Activated naive CD4-positive, alpha-beta T cell treated with anti-CD3 and anti-CD28 coated beads for 36 hours (primary cell): ENCODE measurements at places on chromosomes 5 and 9. TPM values are rescaled to one million over a fixed set of nuclear protein-coding genes. Genes with fewer than 3 reads are reported as not detected.
A peak's percentile ranks its signal among the peaks of the same experiment; 100 is the strongest.

The UBLCP1 gene
- total RNA-seq: 22.7 TPM

The RAD1 gene
- total RNA-seq: 38.8 TPM

The LHX3 gene
- not detected for total RNA-seq

The IRX2 gene
- not detected for total RNA-seq

The FOXD4L3 gene
- total RNA-seq: not detected

The HAND1 gene
- not detected for total RNA-seq

The BRINP1 gene
- total RNA-seq: not detected

The CDX1 gene
- total RNA-seq: not detected

The JAKMIP2 gene
- 0.14 TPM for total RNA-seq

The CDO1 gene
- total RNA-seq: 0.67 TPM

The SLC46A2 gene
- total RNA-seq: not detected

The SLC25A48 gene
- not detected for total RNA-seq

The CNTNAP3 gene
- total RNA-seq: not detected

GRCh38 chr9:116270546-116270945 lies 117.0 kb downstream of the PAPPA start:
- no peak for DNase-seq

- DNase-seq: no peak
These were observed 324.5 kb downstream of the KCNN2 start for GRCh38 chr5:114686356-114686755.

DNA sequence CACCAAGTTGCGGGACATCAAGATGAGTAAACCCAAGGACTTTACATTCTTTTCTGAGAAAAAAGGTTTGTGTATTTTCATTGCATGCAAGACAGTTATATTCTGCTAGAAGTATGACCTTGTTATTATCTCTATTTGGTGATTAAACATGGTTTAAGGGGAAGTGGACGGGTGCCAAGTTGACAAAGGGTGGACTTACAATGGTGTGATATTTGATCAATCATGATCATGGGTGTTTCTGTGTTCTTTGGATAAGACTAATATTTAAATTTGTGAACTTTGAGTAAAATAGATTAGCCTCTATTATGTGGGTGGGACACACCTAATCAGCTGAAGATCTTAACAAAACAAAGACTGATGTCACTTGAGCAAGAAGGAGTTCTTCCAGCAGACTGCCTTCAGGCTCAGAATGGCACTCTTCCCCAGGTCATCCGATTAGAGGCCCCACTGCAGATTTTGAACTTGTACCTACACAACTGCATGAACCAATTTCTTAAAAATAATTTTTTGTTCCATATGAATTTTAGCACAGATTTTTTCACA lies 782.9 kb downstream of the CDH12 start:
- no peak for DNase-seq

GRCh38 chr5:71587766-71588532 lies 809 bp downstream of the MCCC2 start:
- peak; percentile 34 for DNase-seq

DNA sequence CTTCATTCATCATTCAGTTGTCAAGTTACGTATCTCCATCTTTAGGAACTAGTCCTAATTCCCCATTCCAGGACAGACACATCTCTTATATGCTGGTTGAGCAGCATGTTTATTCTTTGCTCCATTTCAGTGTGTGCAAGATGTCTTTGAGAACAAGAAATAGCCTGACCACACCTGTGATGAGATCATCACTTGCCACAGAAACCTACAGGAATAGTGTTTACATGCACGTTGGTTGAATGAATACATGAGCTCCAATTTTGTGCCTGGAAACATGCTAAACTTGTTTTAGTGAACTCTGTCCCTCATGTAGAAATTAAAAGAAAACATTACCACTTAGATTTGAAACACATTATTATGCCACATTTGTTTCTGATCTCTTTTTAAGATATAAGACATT lies 489.1 kb downstream of the CDH18 start:
- DNase-seq: no peak

GRCh38 chr5:120160124-120160895 lies 303.8 kb upstream of the PRR16 start:
- no peak for DNase-seq

DNA sequence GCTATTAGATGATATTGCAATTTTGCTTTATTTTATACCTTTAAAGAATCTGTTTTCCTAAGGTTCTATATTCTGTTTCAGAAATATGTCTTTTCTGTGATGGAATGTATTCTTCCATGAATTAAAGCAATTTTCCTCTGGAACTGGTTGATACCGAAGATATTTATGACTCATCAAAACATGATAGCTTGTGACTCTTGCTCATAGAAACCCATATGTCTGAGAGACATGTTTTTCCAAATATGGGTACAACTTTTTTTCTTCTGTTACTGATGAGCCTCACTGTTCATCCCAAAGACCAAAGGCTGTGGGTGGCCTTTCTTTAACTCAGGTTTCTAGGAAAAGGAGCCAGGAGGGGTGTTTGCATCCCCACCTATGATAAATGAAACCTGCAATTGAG lies 126.1 kb upstream of the PAPPA start:
- no peak for DNase-seq

DNA sequence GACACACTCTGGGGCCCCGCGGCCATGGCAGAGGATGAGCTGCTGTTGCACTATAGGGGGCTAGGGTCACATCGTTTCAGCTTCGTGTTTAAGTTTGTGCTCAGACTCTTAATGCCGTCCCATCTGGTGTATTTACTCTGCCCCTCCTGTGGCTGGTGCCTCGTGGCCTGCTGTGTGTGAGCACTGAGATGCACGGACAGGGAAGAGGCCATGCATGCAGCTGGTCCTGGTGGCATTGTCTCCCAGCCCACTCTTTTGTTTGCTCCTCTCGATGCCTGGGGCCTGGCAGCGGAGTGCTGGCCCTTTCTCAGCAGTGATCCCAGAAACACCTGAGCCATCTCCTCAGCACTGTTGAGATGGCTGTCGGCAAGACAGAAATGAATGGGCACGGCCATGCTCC lies 30.0 kb upstream of the PHF2 start:
- no peak for DNase-seq

DNA sequence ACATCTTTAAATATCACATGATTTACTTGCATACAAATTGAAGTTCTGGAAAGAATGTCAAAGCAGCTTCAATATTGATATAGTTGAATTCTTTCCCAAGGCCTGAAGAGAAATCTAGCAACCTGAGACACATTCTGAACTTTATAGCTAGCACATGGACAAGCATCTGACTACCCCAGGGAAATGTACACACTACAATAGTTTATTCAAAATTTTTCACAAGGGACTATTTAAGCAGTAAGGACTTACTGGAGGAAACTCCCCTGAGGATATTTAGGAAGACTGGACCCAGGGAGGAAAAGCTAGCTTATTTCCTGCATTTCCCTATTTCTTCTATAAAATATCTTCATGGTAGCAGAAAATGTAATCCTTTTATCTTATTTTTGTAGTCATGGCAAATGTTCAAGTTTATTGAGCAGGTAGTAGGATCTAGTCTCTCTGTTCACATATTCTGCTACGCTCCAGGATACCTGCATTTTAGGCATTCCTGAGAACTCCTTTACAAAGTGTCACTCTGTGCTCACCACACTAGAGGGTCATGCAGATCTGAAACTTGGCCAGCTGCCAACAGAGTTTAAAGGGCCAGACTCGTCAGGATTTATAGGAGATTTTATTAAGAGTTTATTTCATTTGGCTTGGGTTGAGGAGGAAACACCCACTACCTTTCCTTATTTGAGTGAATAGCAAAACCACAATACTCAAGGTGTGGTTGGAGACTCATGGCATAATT lies 348.4 kb upstream of the FTMT start:
- DNase-seq: no peak

- DNase-seq: no peak
These were observed 3.4 kb downstream of the PPWD1 start for GRCh38 chr5:65566505-65566904.

DNA sequence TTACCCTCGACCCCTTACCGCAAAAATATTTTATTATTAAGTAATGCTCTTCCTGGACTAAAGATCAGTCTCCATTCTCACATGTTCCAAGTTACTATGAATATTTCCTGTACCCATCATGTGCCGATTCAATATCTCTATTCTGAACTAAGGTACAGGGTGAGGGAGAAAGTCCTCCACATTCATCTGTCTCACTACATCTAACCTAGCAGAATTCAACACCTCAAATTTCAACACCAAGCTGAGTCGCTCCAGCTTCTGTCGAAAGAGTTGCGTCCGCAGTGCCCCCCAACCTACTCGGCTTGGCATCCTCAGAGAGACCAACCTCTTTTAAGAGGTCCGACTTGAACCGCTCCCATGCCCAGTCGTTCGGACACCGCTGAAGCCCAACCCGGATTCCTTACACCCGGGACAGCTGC lies 1.0 kb downstream of the CERT1 start:
- DNase-seq: no peak

DNA sequence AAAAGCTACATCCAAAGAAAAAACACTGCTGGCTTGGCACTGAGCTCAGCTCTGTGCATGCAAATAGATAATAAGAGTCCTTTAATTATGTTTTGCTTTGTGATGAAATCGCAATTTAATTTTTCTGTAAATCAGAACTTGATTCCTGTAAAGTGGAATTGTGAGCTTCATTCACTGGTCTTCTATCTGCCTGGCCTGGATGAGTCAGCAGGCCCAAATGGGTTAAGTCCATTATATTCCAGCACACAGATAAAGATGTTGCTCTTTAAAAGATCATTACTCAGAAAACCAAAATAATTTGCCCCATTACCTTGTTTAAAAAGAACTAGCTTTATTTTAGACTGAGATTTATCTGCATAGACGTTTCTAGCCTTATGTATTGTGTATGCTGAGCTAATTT lies 90.4 kb downstream of the CARTPT start:
- DNase-seq: no peak

GRCh38 chr9:100191264-100191663 lies 92.2 kb downstream of the INVS start:
- DNase-seq: no peak

GRCh38 chr5:133400831-133401351 lies 211.4 kb downstream of the FSTL4 start:
- no peak for DNase-seq

GRCh38 chr9:86854898-86855523 lies 92.3 kb downstream of the GAS1 start:
- DNase-seq: no peak

DNA sequence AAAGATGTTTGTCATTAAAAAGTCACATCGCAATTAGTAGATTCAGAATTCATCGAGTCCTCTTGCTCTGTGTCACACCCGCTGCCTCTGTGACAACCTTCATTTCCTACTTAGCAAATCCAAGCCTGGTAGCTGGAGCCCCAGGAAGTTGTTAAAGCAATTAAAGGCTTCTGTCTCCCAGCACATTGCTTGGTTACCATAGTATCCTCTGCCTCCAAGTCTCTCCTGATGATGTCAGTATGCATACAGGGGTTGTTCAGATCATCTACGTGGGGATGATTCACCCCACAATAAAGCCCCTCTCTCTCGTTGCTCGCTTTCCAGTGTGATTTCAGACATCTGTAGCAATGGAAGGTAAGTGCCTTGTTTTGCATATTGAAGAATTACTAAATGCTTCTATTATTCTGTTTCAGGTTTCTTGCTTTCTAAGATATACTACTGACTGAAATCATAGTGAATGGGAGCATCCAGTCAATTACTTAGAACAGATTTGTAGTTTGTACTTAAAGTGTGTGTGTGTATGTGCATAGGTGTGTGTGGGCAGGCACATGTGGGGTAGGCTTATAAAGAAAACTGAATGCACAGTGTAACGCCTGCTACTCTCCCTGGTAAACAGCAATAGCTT lies 52.9 kb downstream of the PAM start:
- DNase-seq: no peak

DNA sequence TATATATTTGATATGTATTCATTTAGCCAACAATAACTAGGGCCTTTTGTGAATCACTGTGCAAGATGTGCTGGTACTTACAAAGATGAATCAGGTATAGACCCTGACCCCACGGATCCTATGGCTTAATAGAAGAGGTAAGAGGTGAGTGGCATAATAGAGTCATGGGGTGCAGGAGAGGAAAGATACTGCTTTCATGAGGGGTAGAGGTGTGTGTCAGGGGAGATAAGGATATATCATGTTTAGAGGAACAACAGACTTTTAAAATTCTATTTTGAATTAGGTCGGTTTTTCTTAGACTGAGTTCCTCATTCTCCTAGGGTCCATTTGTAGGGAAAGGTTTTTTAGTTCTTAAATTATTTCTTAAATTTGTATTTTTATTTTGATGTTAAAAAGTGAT lies 27.8 kb downstream of the ZCCHC7 start:
- no peak for DNase-seq

DNA sequence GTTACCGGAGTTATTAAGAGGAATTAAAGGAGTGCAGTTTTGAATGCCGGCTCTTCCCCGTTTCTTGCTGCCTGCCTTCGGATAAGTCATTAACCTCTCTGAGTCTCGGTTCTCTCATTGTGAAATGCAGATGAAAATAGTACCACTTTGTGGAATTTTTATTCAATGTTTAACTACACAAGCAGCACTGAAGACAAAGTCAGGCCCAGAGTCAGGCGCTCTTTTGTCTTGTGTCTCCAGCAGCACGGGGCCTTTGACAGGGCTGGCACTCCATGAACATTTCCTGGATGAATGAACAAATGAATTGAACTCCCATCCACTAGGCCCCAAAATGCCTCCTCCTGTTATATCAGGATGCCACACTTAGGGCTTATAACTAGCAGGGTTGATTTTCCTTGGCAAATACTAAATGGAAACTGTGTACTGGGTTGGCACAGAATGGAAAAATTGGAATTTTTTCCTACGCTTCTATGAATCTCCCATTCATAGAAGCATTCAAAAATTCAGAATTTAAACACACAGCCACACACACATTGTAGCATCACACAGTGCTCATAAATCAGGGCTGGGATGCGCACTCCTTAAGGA lies 332.8 kb downstream of the MLLT3 start:
- DNase-seq: no peak

GRCh38 chr9:126053913-126054312 lies 272.7 kb upstream of the MVB12B start:
- DNase-seq: no peak

DNA sequence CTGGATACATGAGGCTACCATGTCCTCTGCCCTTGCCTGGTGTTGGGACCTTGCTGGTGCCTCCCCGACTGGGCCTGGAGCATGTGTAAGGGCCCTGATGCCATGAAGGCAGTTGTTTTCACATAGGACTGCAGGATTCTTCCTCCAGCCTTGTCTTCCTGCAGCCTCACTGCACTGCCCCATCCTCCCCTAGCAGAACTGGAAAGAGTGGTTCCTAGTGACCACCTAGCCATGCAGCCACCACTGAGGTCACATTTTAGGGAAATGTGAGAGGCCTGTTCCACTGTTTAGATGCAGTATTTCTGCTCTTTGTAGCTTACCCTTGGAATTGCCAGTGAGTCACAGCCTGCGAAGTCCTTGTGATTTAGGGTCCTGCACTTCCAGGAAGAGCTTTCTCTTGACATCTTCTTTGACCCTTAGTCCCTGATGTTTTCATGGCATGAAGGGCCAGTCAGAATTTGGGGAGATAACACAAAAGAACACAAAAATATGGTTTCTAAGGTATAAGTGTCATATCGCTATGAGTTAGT lies 24.2 kb upstream of the TNFAIP8 start:
- no peak for DNase-seq

GRCh38 chr5:171438738-171439137 lies 19.3 kb downstream of the FGF18 start:
- DNase-seq: no peak
